Mesendoderm (in vitro differentiated cells): ENCODE measurements at places on chromosomes 2 and 18.

GRCh38 chr2:172308253-172308935 lies 119.0 kb upstream of the ITGA6 start:
- DNase-seq: no peak

- peak; percentile 22 for DNase-seq
Observed at GRCh38 chr2:206584323-206585116, 57.8 kb upstream of the FAM237A start.

- no peak for DNase-seq
Observed at GRCh38 chr2:85938456-85938855, 49.7 kb upstream of the ST3GAL5 start.

GRCh38 chr18:50170004-50170403 lies 24.9 kb downstream of the MYO5B start:
- no peak for DNase-seq

- DNase-seq: no peak
Observed at GRCh38 chr2:231399046-231399852, 3.7 kb downstream of the B3GNT7 start.
